ENCODE measurements at places on chromosomes 3 and 15.

DNA sequence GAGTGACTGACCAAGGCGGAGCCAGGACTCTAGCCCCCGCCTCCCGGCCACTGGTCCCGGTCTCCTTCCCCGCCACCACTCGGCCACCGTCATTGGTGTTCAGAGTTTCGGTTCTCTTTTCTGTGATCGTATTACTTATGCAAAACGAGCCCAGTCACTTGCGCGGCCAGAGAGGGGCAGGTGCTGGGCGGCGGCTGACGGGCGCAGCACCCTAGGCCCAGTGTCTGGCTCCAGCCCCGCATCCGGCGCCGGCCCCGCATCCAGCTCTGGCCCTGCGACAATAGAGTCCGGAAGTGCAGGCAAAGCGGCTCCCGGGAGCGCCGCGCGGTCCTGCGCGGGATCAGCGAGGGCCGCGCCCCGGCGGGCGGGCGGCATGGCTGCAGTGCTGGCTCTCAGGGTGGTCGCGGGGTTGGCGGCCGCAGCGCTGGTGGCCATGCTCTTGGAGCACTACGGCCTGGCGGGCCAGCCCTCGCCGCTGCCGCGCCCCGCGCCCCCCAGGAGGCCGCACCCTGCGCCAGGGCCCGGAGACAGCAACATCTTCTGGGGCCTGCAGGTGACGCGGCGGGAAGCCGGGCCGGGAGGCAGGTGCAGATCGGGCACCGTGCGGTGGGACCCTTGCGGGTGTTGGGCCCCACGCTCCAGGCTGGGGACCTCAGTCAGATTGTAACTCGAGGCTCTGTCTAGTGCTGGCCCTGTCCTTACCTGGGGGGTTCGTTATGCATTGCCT lies at the start of gene TMEM62:
Gene TMEM62 (plus strand): TSS at position 157 of the 727 bp plus-strand sequence. CDS start 217 bp downstream, at position 374.
- peak; percentile 32 for DNase-seq

DNA sequence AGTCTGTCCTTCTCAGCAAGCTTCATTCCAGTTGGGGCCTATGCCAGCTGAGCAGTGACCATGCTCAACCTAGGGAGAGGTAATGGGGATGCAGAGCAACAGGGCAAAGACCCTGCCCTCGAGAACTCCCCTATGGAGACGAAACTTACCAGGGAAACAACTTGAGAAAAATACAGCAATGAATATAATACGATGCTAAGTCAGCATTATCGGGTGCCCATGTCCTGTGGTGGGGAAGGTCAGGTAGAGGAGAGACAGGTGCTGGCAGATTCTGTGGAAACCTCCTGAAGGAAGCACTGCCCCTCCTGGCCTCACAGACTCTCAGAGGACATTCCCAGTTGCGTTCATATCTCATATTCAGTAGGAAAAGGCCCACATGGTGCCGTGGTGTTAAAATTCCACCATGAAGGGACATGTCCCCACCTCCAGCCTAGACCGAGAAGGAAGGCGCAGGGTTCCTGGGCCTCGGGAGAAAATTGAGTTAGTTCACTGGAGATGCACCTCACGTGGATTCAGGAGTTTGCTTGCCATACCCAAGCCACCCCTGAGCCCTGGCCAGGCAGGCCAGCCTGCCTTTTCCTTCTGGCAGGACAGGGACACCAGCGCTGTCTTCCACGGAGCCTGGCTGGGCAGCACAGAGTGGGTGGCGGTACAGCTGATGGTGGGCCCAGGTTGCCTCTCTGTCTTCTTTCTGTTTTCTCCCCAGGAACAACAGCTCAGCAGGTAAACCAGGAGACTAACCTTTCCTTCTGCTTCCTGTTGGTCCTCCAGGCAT lies 62.4 kb downstream of the BOC start:
- DNase-seq, result no peak

DNA sequence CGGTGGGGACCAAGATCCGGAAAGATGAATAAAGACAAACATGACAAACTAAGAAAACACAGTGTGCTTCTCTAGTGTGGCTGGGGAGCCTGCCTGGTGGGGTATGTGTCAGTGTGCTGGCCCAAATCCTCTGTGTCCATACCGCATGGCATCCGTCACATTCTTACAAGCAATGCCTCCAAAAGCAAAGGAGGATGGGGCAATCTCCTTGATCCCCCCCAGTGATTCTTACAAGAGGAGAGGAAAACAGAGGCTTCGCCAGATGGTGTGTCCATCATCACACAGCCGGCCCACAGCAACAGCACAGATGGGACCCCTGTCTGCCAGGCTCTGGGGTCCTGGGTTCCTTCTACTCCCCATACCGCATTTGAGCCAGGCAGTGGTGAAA lies 558 bp upstream of the IL17RC start:
- no peak for DNase-seq

DNA sequence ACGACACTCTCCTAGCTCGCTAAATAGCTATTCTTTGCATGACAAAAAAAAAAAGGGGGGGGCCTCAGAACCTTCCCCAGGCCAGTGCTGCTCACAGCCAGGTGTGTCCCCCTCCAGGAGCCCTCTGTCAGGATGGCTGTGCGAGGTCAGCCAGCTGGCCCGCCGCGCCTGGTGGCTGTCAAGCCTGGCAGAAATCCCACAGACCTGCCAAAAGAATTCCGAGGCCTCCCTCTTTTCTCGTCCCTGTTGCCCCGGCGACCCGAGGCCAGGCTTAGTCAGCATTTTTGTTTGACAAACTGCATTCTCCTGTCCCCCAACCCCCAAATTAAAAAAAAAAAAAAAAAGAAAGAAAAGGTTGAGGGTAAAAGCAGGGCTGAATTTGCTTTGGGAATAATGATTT lies 61.9 kb downstream of the TM4SF4 start:
- DNase-seq, result no peak

DNA sequence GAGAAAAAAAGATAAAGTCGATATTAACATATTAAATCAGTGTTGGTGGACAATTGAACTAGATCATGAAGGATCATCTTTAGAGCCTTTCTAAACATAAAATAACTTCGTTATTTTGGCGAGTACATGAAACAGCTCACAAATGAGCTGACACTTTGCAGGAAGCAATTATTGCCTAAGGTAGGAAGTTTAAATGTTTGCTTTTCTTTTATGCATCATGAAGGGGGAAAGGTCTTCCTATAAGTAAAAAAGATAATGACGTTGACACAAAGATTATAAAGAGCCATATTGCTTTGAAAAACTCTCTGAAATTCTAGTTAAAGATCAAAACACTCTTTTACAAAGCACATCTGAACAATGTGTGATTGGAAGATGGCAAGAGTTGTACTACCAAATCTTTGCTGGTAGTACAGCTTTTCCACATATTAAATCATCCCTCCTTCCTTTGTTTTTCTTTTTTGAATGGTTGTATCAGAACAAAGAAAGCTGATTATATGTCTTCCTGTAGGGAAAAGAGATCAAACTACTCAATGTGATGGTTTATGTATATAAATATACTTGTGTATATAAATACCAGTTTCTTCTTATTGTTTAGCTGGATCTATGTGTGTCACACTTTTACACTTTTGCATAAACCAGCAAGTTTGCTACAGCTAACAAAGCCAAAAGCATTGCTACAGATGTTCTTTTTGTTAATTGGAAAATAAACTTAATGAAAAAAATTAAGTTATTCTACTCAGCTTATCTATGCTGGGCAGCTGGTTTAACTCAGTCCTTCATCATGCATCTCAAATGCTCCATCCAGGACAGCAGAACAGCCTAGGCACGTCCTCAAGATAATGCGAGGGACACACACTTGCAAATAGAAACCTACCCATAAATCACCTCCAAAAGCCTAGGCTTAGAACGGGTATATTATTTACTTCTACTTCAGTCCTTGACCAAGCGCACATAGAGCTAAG lies 850.8 kb upstream of the ROBO1 start:
- no peak for DNase-seq

GRCh38 chr15:74730619-74731316 lies 5.4 kb upstream of the CYP1A1 start:
- DNase-seq, result no peak

DNA sequence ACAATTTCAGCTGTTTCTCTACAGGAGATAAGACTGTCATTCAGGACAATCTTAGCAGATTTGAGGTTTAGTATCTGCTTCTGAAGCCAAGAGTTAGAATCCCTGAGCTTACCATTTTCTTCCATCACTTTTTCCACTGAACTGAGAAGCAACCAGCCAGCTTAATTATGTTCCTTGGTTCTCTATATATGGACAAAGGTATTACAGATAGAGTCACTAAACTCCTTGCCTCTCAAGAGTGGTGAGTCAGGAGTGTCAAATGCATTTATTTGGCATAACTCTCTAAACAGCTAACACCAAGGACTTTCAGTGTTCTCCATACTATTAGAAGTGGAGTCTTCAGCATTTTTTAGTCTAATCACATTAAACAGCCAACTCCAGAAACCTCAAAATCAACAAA lies 239.3 kb downstream of the ALCAM start:
- no peak for DNase-seq

DNA sequence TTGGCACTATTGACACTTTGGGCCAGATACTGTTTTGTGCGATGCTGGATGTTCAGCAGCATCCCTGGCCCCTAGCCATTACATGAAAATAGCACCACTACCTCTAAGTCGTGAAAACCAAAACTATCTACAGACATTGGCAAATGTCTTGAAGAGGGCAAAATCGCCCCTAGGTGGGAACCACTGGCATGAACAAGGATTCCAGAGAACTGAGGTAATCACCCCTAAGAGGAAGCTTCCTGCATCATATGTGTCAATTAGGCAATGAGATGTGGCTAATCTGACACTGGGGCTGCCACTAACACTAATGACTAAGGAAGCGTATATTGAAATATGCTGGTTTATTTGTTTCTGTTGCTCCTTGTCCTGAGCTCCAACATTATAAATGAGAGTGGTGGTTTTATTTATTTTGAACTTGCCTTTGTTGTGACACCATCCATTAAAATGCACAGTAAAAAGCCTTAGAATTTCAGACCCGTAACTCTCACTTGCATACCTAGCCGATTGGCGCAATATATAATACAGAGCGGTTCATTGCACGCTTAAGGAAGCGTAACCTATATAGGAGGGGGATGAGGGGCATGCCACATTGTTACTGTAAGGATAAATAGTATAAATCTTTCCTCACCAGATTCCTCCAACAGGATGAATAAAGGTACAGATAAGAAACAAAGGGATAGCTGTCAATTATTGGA lies 299.8 kb upstream of the CNTN4 start:
- DNase-seq, result no peak

DNA sequence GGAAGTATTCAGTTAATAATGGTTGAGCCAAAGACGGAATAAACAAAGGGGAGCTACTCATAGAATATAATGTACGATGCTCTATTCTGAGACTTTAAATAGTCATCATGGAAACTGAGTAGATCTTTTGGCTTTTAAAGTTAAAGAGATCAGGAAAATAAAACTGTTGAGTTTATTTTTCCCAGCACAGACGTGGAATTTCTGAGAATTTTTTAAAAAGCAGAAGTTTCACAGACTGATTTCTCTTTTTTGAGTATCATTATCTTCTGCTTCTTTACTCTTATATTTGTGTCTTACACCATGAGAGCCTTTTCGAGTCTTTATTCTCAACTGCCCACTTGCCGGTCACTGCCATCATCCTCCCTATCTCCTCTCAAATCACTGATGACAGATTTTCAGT lies 13.2 kb downstream of the P2RY14 start:
- DNase-seq, result no peak

DNA sequence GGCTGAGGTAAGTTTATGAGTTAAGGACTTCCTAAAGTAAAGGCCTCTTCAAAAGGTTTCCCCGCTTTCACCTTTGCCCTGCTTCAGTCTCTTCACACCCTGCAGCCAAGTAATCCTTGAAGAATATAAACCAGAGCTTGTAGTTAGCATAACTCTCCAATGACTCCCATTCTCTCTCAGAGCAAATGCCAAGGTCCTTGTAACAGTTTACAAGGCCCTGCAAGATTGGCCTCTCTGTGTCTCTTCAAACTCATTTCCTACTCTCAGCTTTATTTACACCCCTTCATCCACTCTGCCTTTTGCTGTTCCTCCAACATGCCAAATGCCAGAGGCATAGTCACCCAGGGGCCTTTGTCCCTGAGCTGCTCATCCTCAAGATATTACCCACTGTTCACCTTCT lies 60.5 kb upstream of the MME start:
- DNase-seq, result no peak

DNA sequence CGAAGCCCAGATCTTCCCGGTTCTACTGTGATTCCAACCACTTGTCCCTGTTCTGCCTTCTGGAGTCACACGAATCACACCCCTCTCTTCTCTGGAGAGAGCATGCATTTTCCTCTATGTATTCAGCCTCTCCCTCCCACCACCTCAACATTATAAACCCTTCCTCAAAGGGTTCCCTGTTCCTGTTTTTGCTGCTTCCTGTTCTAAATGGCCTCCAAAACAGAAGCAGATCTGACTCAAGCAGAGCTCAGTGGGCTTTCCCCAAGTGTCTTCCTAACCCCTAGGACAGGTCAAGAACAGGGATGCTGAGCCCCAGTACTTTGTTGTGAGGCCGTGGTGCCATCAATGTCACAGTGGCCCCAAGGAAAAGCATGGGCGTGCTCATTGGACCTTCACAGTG lies 75.7 kb upstream of the ARNT2 start:
- DNase-seq, result no peak

- DNase-seq, result no peak
Measured at GRCh38 chr3:52769786-52770455, 819 bp downstream of the NEK4 start.

GRCh38 chr3:133894353-133895207 lies 1.1 kb downstream of the RAB6B start:
- DNase-seq, result no peak

- DNase-seq, result no peak
Measured at GRCh38 chr3:138479438-138479863, 45.0 kb downstream of the ESYT3 start.

GRCh38 chr15:51776952-51777569 lies 25.7 kb downstream of the TMOD2 start:
- peak; percentile 48 for DNase-seq

GRCh38 chr3:45597581-45597980 lies 3.0 kb downstream of the LIMD1 start:
- DNase-seq, result no peak

DNA sequence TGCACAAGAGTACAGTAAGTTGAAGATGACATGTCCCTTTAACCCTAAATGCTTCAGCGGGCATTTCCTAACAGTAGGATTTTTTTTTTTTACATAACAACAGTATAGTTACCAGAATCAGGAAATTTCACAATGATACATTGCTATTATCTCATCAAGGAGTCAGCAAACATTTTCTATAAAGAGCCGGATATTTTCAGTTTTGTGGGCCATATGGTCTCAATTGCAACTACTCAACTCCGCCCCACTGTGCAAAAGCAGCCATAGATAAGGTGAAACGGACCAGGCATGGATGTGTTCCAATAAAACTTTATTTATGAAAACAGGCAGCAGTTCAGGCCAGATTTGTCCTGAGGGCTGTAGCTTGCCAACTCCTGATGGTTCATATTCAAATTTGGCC lies 130.6 kb downstream of the SMAD6 start:
- DNase-seq, result no peak

DNA sequence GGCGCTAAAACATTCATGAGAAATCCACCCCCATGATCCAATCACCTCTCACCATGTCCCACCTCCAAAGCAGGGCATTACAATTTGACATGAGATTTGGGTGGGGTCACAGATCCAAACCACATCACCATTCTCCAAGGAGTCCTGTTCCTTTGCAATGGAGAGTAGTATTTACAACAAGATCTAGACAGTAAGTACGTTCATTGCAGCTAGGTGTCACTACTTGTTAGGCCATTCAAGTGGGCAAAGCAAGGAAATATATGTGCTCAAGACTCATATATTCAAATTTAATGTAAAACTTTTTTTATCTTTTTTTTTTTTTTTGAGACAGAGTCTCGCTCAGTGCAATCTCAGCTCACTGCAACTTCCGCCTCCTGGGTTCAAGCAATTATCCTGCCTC lies 79.3 kb downstream of the AQP9 start:
- DNase-seq, result no peak

- DNase-seq, result no peak
Measured at GRCh38 chr3:161316006-161316689, 55.2 kb downstream of the SPTSSB start.

- no peak for DNase-seq
Measured at GRCh38 chr15:62933386-62933785, 109.2 kb upstream of the TPM1 start.

Measured in stimulated activated CD8-positive, alpha-beta memory T cell treated with anti-CD3 and anti-CD28 coated beads, Interleukin-15, amount 100 ng/mL, for 1 hour (primary cell).